T-helper 1 cell treated with Interleukin-12 subunit alpha and Interleukin-12 subunit beta and Interleukin-4 antibody, amounts not matched to agents 30 ng/mL and 1 ng/mL, for 36 hours (primary cell): ENCODE measurements at places on chromosomes 13 and 19. TPM values are rescaled to one million over a fixed set of nuclear protein-coding genes. Genes with fewer than 3 reads are reported as not detected.

Gene C13orf42
- not detected in 2 replicates for total RNA-seq

Gene OR10H1
- total RNA-seq = 0.05 TPM in 1 of 2 replicates, not detected in the other

Gene SULT2A1
- total RNA-seq = not detected in 2 replicates

Gene TPRX2
- not detected in 2 replicates for total RNA-seq

Gene FUT3
- 0.17 TPM in 1 of 2 replicates, not detected in the other for total RNA-seq

Gene ERCC1
- 86.2 and 88.5 TPM in 2 replicates for total RNA-seq

Gene EID2
- total RNA-seq = 15.3 and 18.2 TPM in 2 replicates
